Stimulated activated CD8-positive, alpha-beta memory T cell treated with anti-CD3 and anti-CD28 coated beads, Interleukin-4, amount 100 ng/mL, for 4 hours (primary cell): ENCODE measurements at places on chromosomes 1 and 21.

- no peak for DNase-seq
Measured at GRCh38 chr1:6178751-6179563, 1.2 kb downstream of the CHD5 start.

DNA sequence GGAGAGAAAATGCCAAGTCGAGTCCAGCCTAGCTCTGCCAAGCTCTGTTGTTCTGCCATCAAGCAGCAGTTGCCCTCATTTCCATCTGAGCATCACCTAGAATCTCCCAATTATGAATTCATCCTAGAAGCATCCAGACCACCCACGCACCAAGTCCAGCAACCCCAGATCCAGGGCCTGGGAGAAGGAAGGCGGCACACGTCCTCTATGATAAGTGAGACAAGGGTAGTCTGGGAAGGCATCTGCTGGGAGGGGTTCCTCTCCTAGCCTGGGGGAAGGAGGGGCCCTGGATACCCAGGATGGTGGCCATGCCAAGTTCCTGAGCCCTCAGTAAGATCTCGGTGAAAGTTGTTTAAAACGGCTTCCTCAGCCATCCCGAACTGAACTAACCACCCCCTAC lies 70.7 kb downstream of the VWA5B1 start:
- no peak for DNase-seq

- DNase-seq: no peak
Measured at GRCh38 chr1:168734946-168735345, 5.9 kb upstream of the DPT start.

DNA sequence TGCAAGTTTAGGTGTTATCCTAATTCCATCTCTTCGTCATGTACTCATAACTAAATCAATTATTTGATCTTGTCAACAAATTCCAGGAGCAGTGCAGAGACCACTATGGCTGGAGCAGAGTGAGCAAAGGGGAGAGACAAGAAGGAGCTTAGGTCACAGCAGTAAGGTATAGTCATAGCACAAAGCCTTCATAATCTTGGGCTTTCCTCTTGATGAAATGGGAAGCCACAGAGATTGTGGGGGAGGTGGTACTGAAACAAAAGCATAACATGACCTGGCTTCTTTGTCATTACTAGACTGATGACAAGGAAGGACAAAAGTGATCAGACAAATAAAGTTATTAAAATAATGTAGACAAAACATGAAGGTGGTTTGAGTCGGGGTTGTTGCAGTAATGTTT lies 60.1 kb upstream of the PTGS2 start:
- DNase-seq: no peak

DNA sequence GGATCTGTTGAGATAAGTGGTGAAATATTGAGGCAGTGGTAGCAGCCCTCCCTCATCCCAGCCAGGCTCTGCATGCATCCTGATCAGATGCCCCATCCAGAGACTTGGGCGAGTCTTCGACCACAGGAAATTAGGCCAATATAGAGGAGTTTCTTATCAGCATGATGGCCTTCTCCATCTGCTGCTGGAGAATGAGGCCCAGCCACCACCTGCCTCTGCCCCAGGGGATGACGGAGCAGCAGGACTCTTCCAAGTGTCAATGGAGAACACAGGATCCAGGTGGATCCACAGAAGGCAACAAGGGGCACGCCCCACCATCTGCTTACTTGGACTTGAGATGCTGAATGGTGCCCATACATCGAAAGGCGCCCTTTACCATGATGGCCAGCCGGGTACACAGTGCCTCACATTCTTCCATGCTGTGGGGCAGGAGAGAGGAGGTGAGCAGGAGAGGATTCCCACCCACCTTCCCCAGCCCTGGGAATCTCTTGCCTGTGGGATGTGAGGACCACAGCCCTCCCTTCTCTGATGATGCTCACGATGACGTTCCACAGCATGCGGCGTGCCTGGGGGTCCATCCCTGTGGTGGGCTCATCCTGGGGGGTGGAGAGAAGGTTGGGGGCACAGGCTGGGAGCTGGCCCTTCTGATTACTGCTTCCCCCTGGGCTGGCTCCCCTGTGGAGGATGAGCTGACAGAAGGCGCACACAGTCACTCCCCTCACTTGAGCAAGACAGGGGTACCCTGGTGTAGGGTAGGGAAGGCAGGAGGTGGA lies 91.5 kb upstream of the GCLM start:
- DNase-seq: no peak

DNA sequence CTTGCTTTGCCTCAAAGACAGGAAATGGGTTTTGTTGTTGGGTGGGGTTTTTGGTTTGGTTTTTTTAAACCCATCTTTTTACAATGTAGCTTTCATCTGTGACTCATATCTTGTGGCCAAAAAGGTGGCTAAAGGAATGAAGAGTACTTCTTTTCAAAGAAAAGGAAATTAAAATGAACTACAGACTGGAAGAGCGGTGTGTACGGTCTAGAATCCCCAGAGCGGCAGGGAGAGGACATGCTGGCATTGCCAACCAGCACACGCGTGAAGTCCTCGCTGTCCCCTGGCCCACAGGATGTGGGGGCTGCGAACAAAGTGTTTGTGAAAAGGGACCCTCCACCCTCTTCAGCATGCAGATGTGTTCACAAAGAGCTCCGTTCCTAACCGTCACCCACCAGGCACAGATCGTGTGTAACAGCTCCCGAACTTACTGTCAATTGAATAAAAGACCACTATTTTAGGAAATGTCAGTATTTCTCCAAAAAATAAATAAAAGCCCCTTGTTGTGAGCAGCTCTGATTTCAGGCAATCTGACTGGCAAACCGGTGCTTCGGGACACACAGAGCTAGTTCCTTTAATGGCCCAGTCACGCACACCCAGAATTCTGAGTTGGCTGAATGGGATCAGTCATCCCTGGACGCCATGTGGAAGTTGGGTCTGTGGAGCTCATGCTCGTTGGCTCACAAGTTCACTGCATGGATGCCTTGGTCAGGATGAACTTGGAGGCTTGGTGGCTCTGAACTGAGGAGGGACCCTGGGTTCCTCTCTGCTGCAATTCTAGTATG lies 602.9 kb downstream of the NPHP4 start:
- no peak for DNase-seq

- no peak for DNase-seq
Measured at GRCh38 chr1:18938008-18938706, 18.3 kb downstream of the IFFO2 start.

DNA sequence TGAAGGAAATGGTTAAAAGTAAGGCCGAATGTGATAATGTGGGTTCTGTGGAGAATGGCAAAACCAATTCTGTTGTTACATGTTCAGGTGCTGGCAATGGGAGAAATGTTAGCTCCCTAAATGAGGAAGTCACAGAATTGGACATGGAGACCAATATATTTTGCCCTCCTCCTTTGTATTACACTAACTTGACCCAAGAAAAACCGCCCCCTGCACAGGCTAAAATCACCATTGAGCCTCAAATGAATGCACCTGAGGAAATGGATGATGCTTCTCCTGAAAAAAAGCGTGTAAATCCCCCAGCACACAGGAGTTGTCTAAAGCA lies 932 bp downstream of the MAP10 start:
- no peak for DNase-seq

DNA sequence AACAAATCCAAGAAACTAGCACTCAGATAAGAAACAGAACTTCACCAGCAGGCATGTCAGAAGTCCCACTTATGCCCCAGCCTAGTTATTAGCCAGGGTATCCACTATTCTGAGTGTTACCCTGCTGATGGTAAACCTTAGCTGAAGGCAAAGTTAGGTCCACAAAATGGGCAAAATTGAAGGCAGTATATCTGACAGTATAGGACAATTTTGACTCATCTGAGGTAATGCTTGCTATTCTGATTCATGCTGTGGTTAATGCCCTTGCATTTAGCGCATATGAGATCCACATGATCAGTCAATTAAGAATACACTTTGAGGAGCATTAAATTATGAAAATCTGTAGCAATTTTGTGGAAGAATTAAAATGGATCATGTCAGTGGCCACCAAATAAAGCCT lies 15.1 kb downstream of the IFI44 start:
- DNase-seq: no peak

DNA sequence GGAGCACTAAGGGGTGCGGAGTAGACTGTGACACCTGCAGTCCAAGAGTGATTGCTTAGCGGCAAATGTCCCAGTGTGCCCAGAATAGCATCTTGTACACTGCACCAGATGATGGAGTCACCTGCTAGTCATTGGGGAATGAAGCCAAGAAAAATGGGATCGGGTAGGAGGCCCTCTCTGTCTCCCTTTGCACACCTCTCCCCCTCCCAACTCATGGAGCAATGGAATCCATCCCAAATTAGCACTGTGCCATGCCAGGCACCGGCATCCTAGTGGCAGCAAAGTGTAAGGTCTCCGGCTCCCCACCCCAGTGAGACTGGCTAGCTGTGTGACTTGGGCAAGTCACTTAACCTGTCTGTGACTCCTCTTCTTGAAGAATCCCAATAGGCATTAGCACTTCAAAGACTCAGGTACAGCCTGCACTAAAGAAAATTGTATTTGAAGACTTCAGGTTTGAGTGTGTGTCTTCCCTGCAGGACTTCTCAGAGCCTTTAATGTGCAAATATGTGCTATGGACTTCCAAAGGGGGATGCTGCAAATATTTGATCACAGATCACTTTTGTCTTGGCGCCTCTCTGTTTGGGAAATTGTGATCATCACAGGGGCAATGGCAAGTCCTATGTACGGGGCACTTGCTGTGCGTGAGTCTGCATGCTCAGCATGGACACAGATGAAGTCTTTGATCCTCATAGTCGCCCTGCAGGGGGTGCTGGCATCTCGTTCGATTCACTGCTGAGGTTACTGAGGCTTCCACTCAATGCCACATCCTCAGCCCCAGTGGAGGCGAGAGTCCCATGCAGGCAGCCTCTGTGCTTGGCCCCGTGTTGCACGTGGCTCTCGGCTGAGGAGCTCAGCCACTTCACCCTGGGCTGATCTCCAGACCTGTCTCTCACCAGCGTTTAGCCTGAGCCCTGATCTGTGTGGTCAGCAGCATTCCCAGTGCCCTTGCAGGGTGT lies 272.9 kb upstream of the C1orf174 start:
- DNase-seq: no peak

GRCh38 chr1:218967836-218968235 lies 205.8 kb upstream of the LYPLAL1 start:
- no peak for DNase-seq

DNA sequence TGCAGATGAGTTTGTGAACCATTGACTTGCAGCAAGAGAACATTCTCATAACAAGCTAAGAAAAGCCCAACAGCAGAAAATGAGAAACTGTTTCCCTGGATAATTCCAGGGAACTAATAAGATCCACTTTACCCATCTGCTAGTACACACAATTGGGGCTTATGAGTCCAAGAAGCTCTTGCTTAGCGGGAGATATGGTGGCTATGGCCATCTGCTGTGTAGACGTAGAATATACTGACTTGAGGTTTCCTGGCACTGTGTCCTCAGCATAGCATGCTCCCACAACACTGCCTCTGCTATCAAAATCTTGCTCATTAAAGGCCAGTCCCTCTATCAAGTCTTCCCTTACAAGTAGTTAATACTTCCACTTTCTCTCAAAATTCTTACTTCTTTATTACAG lies 6.8 kb upstream of the RXRG start:
- no peak for DNase-seq

DNA sequence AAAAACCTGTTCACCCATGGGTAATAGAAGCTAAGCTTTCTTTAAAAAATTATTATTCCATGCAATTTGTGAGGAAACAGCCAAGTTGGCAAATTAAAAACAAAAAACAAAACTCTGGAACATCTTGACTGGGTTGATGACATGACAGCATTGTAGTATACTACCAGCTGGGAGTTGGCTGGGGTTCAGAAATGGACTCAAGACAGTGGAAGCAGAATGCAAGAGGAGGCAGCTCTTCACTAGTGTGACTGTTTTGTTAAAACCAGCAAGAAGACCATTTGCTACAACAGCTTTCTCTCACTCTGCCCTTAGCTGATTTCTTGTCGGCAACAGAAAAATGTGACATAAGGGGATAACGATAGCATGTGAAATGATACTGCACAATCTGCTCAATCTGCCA lies 1298.9 kb upstream of the ADGRL4 start:
- DNase-seq: no peak

DNA sequence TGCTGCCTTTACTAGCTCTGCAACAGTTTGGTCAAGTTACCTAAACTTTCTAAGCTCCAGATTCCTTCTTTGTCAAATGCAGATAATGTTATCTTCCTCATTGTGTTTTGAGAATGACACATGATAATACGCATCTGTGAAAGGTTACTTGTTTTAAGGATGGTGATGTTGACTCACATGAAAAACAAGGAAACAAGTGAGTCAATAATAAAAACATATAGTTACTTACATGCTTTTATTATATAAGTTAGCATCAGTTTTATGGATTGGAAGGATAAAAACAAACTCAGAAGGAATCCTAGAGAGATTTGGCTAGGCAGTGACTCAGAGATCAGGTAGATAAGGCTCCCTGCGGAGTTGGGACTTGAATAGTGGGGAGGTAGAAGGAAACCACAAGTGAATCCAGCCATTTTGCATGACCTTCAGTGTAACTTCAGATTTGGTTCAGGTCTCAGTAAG lies 144.6 kb downstream of the LMO4 start:
- DNase-seq: no peak

DNA sequence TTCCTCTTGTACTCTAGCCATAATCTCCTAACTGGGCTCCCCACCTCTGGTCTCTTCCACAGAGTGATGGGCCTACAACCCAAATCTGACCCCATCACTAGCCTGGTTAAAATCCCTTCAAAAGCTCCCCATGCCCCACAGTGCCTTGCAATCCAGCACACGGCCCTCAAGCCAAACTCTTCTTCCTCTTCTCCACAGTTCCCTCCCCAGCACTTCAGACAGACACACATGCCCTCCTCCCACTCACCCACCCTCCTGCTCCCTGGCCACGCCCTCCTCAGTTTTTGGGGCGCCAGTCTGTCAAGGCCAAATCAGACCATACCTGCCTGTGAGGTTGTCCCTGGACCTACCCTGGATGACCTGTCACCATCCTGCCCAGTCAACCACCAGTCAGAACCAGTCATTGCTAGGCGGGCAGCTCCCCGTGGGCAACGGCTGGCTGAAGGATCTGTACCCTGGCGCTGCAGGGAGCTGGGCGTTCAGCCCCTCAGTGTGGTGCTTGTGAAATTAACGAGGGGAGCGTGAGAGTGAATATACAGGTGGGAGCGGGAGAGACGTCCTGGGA lies 753 bp downstream of the C1orf210 start:
- DNase-seq: no peak

GRCh38 chr1:246005067-246005466 lies 502.0 kb downstream of the SMYD3 start:
- DNase-seq: no peak
